ENCODE measurements at places on chromosomes 1 and 21. TPM values are rescaled to one million over a fixed set of nuclear protein-coding genes. Genes with fewer than 3 reads are reported as not detected.
A peak's percentile ranks its signal among the peaks of the same experiment; 100 is the strongest.

GRCh38 chr1:221839782-221840395 lies 98.0 kb upstream of the DUSP10 start:
- peak; percentile 87 for DNase-seq
- peaks cover 10% of the 10 kb centered on the region for H3K27me3 ChIP-seq
- peak overlapping the region; percentile 82 for H3K27ac ChIP-seq

DNA sequence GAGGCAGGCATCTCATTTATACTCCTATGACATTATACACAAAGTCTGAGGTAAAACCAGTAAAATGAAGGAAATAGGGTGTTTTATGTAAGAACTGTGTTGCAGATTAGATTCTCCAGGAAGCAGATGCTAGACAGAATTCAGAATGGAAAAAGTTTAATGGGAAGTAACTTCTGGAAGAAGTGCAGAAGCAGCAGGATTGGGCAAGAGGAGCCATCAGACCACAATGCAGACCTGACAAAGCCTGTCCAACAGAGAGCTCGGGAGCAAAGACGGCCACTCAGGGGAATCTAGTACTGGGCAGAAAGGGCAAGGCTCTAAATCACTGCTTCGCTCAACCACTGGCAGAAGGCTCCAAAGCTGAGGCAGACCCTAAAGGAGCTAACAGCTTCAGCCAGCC lies 33.7 kb downstream of the FBXO42 start:
- H3K36me3 ChIP-seq = peaks cover 10% of the 10 kb centered on the region
- DNase-seq = no peak
- no peak overlapping the region for H3K4me3 ChIP-seq
- peaks cover 47% of the 10 kb centered on the region for H3K4me1 ChIP-seq
- H3K27ac ChIP-seq = no peak overlapping the region

GRCh38 chr21:43211072-43211759 lies 42.4 kb downstream of the CRYAA start:
- DNase-seq = no peak
- H3K4me3 ChIP-seq = no peak overlapping the region
- no peaks in the 10 kb centered on the region for H3K36me3 ChIP-seq
- H3K27ac ChIP-seq = no peak overlapping the region
- peaks cover 10% of the 10 kb centered on the region for H3K27me3 ChIP-seq

GRCh38 chr1:3838788-3839187 lies 18.2 kb downstream of the CEP104 start:
- H3K27me3 ChIP-seq = no peaks in the 10 kb centered on the region
- no peak overlapping the region for H3K4me3 ChIP-seq
- H3K27ac ChIP-seq = no peak overlapping the region
- no peaks in the 10 kb centered on the region for H3K4me1 ChIP-seq

- H3K4me3 ChIP-seq = no peak overlapping the region
- H3K36me3 ChIP-seq = peaks cover 4% of the 10 kb centered on the region
- no peaks in the 10 kb centered on the region for H3K4me1 ChIP-seq
- no peak overlapping the region for H3K27ac ChIP-seq
- H3K27me3 ChIP-seq = peaks cover 5% of the 10 kb centered on the region
- no peak for DNase-seq
Observed at GRCh38 chr1:59509341-59509875, 212.5 kb downstream of the FGGY start.

DNA sequence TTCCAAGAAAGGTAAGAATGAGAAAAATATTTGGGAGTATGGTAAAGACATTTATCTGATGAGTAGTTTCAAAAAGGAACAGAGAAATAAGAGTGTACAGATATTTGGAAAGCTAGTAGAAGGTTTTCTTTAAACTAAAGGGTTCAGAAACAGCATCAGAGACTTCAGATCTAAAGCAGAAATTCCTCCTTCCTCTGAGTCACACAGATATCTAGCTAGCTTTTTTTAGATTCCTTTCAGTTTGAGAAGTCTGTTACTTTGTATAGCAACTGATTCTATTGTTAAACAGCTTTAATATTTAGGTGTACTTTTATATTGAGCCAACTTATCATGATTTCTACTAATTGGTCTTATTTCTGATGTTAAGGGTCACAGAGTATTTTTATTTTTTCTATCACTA lies 4.7 kb downstream of the AMY2B start:
- no peaks in the 10 kb centered on the region for H3K27me3 ChIP-seq
- no peak overlapping the region for H3K27ac ChIP-seq
- no peak for DNase-seq
- H3K4me1 ChIP-seq = no peaks in the 10 kb centered on the region
- H3K36me3 ChIP-seq = peaks cover 60% of the 10 kb centered on the region

GRCh38 chr1:84407958-84408422 lies 9.7 kb downstream of the DNASE2B start:
- no peak for DNase-seq
- peaks cover 3% of the 10 kb centered on the region for H3K27me3 ChIP-seq
- no peak overlapping the region for H3K27ac ChIP-seq
- H3K36me3 ChIP-seq = no peaks in the 10 kb centered on the region

- H3K4me1 ChIP-seq = no peaks in the 10 kb centered on the region
- H3K36me3 ChIP-seq = no peaks in the 10 kb centered on the region
- no peaks in the 10 kb centered on the region for H3K27me3 ChIP-seq
- H3K27ac ChIP-seq = no peak overlapping the region
- H3K4me3 ChIP-seq = no peak overlapping the region
- no peak for DNase-seq
Observed at GRCh38 chr21:15283789-15284188, 219.0 kb upstream of the NRIP1 start.

APOBEC4 gene
- polyA plus RNA-seq = not detected

MYBPH gene
- not detected for polyA plus RNA-seq

- no peak for DNase-seq
- H3K4me1 ChIP-seq = no peaks in the 10 kb centered on the region
- no peak overlapping the region for H3K27ac ChIP-seq
Observed at GRCh38 chr1:209720326-209720725, 15.7 kb downstream of the HSD11B1 start.

GRCh38 chr1:53899206-53899628 lies 5.2 kb downstream of the DIO1 start:
- no peaks in the 10 kb centered on the region for H3K36me3 ChIP-seq
- H3K27ac ChIP-seq = no peak overlapping the region
- no peak for DNase-seq
- no peaks in the 10 kb centered on the region for H3K4me1 ChIP-seq
- peaks cover 2% of the 10 kb centered on the region for H3K27me3 ChIP-seq
- no peak overlapping the region for H3K4me3 ChIP-seq

GRCh38 chr1:205313563-205314308 lies 7.8 kb downstream of the NUAK2 start:
- H3K4me1 ChIP-seq = peaks cover 87% of the 10 kb centered on the region
- H3K4me3 ChIP-seq = peak overlapping the region; percentile 93
- DNase-seq = peak; percentile 65
- peak overlapping the region; percentile 95 for H3K27ac ChIP-seq
- H3K27me3 ChIP-seq = peaks cover 8% of the 10 kb centered on the region
- H3K36me3 ChIP-seq = peaks cover 15% of the 10 kb centered on the region

DNA sequence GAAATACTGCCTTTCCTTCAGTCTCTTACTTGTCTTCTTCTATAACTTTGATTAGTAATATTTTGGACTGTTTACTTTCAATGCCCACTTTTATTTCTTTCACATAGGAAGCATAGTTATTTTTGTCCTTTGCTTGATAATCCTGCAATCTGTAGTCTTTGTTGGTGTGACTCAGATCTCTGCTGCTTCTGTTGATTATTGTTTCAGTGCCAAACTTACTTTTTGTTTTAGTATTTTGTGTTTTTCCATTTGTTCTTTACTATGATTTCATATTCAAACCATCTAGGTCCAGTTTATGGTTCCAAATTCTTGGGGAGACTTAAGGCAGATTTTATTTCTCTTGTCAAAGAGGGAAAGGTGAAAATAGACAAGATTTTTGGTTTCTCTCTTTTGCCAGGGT lies 399.9 kb downstream of the HLX start:
- H3K4me1 ChIP-seq = no peaks in the 10 kb centered on the region
- DNase-seq = no peak
- H3K36me3 ChIP-seq = no peaks in the 10 kb centered on the region
- peaks cover 2% of the 10 kb centered on the region for H3K27me3 ChIP-seq

GRCh38 chr1:90411185-90411584 lies 305.9 kb downstream of the BARHL2 start:
- no peak overlapping the region for H3K27ac ChIP-seq
- no peak for DNase-seq
- H3K4me3 ChIP-seq = no peak overlapping the region
- no peaks in the 10 kb centered on the region for H3K4me1 ChIP-seq
- H3K36me3 ChIP-seq = no peaks in the 10 kb centered on the region

DNA sequence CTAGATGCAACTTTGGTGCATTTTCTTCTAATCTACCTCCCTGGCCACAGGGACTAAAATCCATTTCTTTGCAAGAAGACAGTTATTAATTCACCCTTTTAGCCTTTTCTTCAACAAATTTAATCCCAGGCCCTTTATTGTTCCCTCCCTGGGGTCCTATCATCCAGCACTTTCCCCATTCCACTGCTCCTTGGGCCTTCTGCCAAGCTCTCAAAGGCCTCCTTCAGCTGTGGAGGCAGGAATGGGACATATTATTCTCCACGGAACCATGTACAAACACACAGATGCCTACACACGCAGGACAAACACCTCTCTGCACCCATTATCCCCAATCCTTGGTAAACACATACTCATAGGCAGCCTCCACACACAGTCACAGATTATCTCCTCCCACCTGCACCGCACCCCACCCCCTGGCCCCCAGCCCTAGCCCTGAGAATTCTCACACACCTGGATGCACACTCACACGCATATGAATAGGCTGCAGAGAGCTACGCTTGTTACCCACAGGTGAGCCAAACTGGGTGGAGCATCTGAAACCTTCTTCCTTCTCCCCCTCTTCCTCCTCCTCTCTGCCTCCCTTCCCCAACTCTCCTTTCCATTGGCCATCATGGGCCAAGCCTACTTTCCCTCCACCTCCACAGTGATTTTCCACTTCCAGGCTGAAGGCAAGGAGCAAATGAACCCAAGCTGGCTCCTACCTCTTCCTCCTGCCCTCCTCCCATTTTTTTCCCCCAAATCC lies 11.7 kb downstream of the TAGLN2 start:
- DNase-seq = no peak
- peaks cover 18% of the 10 kb centered on the region for H3K36me3 ChIP-seq
- peak overlapping the region; percentile 96 for H3K27ac ChIP-seq
- H3K4me1 ChIP-seq = peaks cover 57% of the 10 kb centered on the region
- no peak overlapping the region for H3K4me3 ChIP-seq

PTCH2 gene
- polyA plus RNA-seq = 0.20 TPM

DNA sequence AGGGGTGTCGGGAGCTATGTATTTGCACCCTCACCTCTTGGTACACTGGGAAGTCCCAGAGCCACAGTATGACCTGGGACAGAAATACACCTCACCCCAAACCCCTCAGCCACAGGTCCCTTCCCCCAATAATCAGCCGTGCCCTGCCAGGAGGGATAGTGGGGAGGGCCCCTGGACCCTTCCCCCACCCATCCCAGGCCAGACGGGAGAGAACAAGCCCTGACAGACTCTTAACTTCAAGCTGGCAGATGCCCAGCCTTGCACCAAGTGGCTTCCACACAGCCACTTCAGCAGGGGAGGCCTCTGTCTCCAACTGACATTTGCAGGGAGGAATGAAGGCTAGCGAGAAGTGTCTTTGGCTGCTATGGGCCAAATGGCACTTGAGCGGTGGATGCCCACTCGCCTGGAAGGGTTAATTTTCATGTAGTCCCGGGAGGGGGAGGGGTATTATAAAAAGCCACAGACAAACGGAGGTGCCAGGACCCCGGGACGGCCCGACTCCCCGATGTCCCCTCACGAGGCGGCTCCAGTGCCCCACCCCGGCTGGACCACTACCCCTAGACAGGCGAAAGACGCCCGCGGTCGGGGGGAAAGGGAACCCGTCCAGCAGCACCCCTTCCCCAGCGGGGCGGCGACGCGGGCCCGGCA lies 495 bp downstream of the SYNC start:
- H3K4me1 ChIP-seq = peaks cover 12% of the 10 kb centered on the region
- no peaks in the 10 kb centered on the region for H3K36me3 ChIP-seq
- peaks cover 4% of the 10 kb centered on the region for H3K27me3 ChIP-seq
- peak overlapping the region; percentile 54 for H3K4me3 ChIP-seq

DNA sequence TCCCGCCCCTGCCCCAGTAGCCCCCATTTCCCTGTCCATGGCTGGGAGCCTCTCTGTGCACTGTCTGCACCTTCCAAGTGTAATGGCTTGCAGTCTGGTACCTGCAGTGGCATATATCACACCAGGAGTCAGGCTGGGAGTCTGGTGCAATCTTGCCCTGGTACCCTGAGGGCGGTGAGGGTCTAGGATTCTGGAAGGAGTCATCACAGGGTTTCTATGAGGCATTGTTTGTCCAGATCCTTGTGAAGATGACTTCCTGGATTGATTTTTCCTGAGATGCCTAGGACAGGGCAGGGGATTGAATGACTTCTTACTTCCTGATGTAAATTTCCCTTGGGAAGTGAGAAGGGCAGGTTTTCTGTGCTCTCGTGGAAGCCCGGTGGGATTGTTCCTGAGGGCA lies 5.9 kb upstream of the PKP1 start:
- H3K36me3 ChIP-seq = no peaks in the 10 kb centered on the region
- no peak for DNase-seq
- H3K27ac ChIP-seq = no peak overlapping the region
- no peaks in the 10 kb centered on the region for H3K4me1 ChIP-seq
- peaks cover 2% of the 10 kb centered on the region for H3K27me3 ChIP-seq

- H3K4me1 ChIP-seq = peaks cover 24% of the 10 kb centered on the region
- H3K27me3 ChIP-seq = peaks cover 4% of the 10 kb centered on the region
- H3K4me3 ChIP-seq = no peak overlapping the region
- peak; percentile 24 for DNase-seq
Observed at GRCh38 chr1:67347688-67348472, 40.2 kb downstream of the IL12RB2 start.

ANKRD34A gene
- polyA plus RNA-seq = 0.11 TPM

- no peak overlapping the region for H3K27ac ChIP-seq
- H3K36me3 ChIP-seq = no peaks in the 10 kb centered on the region
- peaks cover 14% of the 10 kb centered on the region for H3K4me1 ChIP-seq
- H3K27me3 ChIP-seq = peaks cover 4% of the 10 kb centered on the region
Observed at GRCh38 chr1:77048615-77049005, 170.6 kb downstream of the PIGK start.

- H3K4me1 ChIP-seq = no peaks in the 10 kb centered on the region
- no peak for DNase-seq
- no peaks in the 10 kb centered on the region for H3K36me3 ChIP-seq
- peaks cover 6% of the 10 kb centered on the region for H3K27me3 ChIP-seq
- no peak overlapping the region for H3K27ac ChIP-seq
Observed at GRCh38 chr1:208024406-208024805, 113.5 kb upstream of the CD34 start.

PRKAA2 gene
- polyA plus RNA-seq = not detected

C2CD2 gene
- not detected for polyA plus RNA-seq

ZNF648 gene
- not detected for polyA plus RNA-seq

C8A gene
- polyA plus RNA-seq = not detected

DNA sequence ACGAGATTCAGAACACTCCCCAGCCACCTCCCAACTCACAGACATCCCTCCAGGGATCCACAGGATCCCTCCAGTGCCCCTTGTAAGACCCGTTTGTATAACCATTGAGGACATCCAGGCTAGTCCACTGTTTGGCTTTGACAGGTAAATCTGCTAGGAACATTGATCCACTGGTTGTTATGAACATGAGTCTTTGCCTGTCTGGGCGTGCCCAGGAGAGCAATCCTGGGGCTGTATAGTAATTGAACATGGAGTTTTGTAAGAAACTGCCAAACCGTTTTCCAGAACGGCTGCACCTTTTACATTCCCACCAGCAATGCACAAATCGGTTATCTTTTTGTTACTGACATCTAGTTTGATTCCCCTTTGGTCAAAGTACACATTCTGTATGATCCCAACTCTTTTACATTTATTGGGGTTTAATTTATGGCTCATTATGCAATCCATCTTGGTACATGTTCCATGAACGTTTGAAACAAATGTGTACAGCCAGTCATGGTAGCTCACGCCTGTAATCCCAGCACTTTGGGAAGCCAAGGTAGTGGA lies 88.7 kb downstream of the WDR4 start:
- no peak overlapping the region for H3K27ac ChIP-seq
- H3K36me3 ChIP-seq = no peaks in the 10 kb centered on the region
- H3K27me3 ChIP-seq = peaks cover 6% of the 10 kb centered on the region
- no peaks in the 10 kb centered on the region for H3K4me1 ChIP-seq
- H3K4me3 ChIP-seq = no peak overlapping the region
